ENCODE measurements at places on chromosomes 16 and 17.
A peak's percentile ranks its signal among the peaks of the same experiment; 100 is the strongest.

- no peak for DNase-seq
- H3K36me3 ChIP-seq: peaks cover 35% of the 10 kb centered on the region
- H3K27ac ChIP-seq: no peak overlapping the region
- no peaks in the 10 kb centered on the region for H3K27me3 ChIP-seq
- H3K4me3 ChIP-seq: no peak overlapping the region
- H3K4me1 ChIP-seq: peaks cover 17% of the 10 kb centered on the region
These were observed 26.8 kb downstream of the SIAH1 start for GRCh38 chr16:48358419-48358818.

DNA sequence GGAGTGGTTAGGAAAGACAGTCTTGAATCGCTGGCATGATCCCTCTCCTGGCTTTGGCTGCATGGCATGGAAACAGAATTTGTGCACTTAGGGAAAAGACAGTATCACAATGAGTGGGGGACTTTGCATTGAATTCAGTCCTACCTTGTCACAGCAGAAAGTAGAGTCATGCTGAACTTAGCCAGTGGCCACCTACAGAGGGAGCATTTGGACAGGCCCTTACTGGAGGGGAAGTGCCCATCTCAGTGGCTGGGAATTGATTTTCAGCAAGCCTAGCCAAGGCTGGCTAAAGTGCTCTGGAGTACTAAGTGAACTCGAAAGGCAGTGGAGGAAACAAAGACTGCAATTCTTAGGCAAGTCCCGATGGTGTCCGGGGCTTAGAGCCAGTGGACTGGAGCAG lies 364.3 kb upstream of the TOM1L1 start:
- no peaks in the 10 kb centered on the region for H3K36me3 ChIP-seq
- no peak overlapping the region for H3K27ac ChIP-seq
- H3K4me1 ChIP-seq: no peaks in the 10 kb centered on the region
- H3K4me3 ChIP-seq: no peak overlapping the region
- no peak for DNase-seq

GRCh38 chr16:87628940-87629339 lies 26.6 kb downstream of the JPH3 start:
- DNase-seq: no peak
- no peaks in the 10 kb centered on the region for H3K4me1 ChIP-seq
- H3K4me3 ChIP-seq: no peak overlapping the region
- H3K27ac ChIP-seq: no peak overlapping the region
- peaks cover 29% of the 10 kb centered on the region for H3K27me3 ChIP-seq

GRCh38 chr17:28949185-28950016 lies 1.9 kb downstream of the PHF12 start:
- H3K27ac ChIP-seq: peak overlapping the region; percentile 97
- peaks cover 3% of the 10 kb centered on the region for H3K27me3 ChIP-seq
- peaks cover 44% of the 10 kb centered on the region for H3K4me1 ChIP-seq
- peak overlapping the region; percentile 94 for H3K4me3 ChIP-seq
- DNase-seq: peak; percentile 68
- H3K36me3 ChIP-seq: peaks cover 34% of the 10 kb centered on the region

GRCh38 chr17:2051933-2052559 lies 2.9 kb upstream of the HIC1 start:
- peaks cover 2% of the 10 kb centered on the region for H3K36me3 ChIP-seq
- H3K4me1 ChIP-seq: peaks cover 33% of the 10 kb centered on the region
- DNase-seq: no peak
- H3K4me3 ChIP-seq: peak overlapping the region; percentile 43
- peak overlapping the region; percentile 67 for H3K27ac ChIP-seq

DNA sequence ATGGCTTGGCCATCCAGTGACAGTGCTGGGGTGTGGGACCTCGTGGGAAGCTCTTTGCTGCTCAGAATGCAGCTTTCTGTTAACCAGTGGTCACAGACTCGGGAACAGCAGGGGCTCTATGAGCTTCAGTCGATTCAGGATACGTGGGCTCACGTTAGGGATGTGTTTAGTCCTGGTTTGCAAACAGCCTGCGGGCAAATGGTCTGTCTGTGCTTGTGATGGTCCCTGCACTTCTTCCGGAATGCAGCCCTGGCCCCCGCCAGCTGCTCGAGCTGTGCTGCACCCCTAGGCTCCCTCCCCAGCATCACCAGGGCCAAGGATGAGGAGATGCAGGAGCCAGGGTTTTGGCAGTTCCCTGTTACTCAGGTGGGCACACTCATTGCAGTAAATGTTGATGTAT lies 172.8 kb upstream of the CHMP6 start:
- H3K27me3 ChIP-seq: no peaks in the 10 kb centered on the region
- no peak overlapping the region for H3K4me3 ChIP-seq
- H3K27ac ChIP-seq: peak overlapping the region; percentile 93
- H3K36me3 ChIP-seq: peaks cover 74% of the 10 kb centered on the region
- peak; percentile 3 for DNase-seq

GRCh38 chr16:83554540-83554939 lies 253.2 kb upstream of the HSBP1 start:
- H3K4me1 ChIP-seq: no peaks in the 10 kb centered on the region
- no peak overlapping the region for H3K4me3 ChIP-seq
- H3K27ac ChIP-seq: no peak overlapping the region
- H3K27me3 ChIP-seq: no peaks in the 10 kb centered on the region

DNA sequence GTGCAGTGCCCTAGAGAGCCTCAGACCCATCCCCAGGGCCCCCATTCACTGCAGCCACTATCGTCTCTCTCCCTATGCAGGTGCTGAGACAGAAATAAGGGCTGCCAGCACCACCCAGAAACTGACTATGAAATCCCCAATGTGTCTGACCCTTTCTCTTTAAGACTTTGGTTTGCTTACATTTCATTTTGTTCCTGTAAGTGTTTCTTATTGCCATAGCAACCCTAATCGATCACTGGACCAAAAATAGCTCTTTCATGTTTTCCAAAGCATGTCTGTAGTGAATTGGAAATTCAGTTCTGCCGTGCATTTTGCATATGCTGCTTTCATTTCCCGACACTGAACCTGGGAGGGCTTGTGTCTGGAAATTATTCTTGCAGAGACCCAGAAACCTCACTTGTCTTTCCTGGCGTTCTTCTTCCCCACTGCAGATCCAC lies 148.7 kb upstream of the NOL11 start:
- H3K27ac ChIP-seq: no peak overlapping the region
- peaks cover 3% of the 10 kb centered on the region for H3K4me1 ChIP-seq
- no peak overlapping the region for H3K4me3 ChIP-seq
- DNase-seq: no peak
- H3K36me3 ChIP-seq: peaks cover 2% of the 10 kb centered on the region
- no peaks in the 10 kb centered on the region for H3K27me3 ChIP-seq

DNA sequence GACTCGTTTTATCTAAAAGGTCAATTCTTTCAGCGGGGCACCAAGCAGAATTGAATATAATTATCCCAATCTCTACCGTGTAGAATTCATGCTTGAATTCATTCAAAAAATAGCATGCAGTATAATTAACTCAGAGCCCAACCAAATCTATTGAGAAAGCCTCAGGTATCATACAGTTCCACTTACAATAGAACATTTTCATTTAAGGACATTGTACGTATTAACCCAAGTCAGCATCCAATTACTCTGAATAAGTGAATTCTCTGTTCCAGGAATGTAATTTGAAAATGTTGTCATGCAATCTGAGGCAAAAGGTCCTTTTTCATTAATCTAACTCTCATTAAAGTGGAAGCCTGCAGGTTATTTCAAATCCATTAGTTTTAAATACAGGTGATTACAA lies 78.5 kb downstream of the SALL1 start:
- no peak for DNase-seq
- peaks cover 3% of the 10 kb centered on the region for H3K27me3 ChIP-seq
- no peaks in the 10 kb centered on the region for H3K36me3 ChIP-seq
- H3K4me1 ChIP-seq: no peaks in the 10 kb centered on the region
- no peak overlapping the region for H3K27ac ChIP-seq
- H3K4me3 ChIP-seq: no peak overlapping the region

DNA sequence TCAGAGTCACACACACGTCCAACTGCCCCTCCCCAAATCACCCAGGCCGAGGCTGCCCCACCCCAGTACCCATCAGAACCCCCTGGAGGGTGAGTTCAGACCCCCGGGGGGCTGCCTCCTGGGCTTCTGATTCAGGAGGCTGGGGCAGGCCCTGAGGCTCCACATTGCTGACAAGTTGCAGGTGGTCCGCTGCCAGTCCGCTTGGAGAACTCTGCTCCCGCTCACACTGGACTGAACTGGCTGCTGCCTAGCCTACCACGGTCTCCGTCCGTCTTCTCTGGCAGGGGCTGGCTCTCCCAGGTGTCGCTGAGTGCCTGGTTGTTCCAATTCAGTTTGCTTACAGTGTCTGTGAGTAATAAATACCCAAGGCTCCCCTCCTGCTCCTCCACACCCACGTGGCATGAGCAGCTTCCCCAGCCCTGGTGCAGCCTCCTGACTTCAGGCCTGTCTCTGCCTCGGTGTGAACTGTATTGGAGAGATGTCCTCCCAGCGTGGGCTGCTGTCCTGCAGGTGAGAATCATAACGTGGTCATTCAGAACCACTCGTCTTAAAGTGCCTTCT lies 163.4 kb downstream of the LAT start:
- H3K36me3 ChIP-seq: peaks cover 30% of the 10 kb centered on the region
- no peaks in the 10 kb centered on the region for H3K27me3 ChIP-seq
- peak; percentile 35 for DNase-seq
- H3K27ac ChIP-seq: peak overlapping the region; percentile 95
- peaks cover 74% of the 10 kb centered on the region for H3K4me1 ChIP-seq

- H3K4me3 ChIP-seq: peak overlapping the region; percentile 25
- H3K27me3 ChIP-seq: no peaks in the 10 kb centered on the region
- DNase-seq: peak; percentile 59
These were observed 27.1 kb downstream of the CDH13 start for GRCh38 chr16:82653550-82654511.

- no peaks in the 10 kb centered on the region for H3K36me3 ChIP-seq
- H3K27ac ChIP-seq: no peak overlapping the region
- H3K4me1 ChIP-seq: no peaks in the 10 kb centered on the region
- peaks cover 9% of the 10 kb centered on the region for H3K27me3 ChIP-seq
- no peak overlapping the region for H3K4me3 ChIP-seq
These were observed 75.7 kb upstream of the LHX1 start for GRCh38 chr17:36861531-36861930.

DNA sequence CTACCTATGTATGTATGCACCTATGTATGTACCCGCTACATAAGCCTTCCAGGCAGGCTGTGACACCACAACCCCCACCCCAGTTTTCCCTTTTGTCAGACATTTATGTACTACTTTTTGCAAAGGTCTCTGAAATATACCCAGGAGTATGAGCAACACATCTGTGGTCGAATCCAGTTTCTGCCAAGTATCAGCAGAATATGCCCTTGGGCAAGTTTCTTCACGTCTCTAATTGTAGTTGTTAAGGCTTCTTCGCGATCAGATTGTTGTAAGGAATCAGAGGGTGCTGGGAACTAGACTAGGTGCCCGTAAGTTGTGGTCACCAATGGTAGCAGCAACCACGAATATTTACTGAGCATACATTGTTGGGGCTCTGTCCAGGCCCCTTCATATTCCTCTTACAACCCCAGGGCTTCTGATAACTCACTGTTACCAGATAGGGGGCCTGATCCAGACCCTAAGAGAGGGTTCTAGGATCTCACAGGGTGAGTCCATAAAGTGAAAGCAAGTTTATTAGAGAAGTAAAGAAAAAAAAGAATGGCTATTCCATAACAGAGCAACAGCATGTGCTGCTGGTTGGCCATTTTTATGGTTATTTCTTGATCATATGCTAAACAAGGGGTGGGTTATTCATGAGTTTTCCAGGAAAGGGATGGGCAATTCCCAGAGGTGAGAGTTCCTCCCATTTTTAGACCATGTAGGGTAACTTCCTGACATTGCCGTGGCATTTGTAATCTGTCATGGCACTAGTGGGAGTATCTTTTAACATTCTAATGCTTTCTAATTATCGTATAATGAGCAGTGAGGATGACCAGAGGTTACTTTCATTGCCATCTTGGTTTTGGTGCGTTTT lies 16.6 kb downstream of the NUDT7 start:
- no peak for DNase-seq
- H3K27me3 ChIP-seq: no peaks in the 10 kb centered on the region
- H3K4me3 ChIP-seq: no peak overlapping the region
- H3K4me1 ChIP-seq: no peaks in the 10 kb centered on the region
- H3K36me3 ChIP-seq: no peaks in the 10 kb centered on the region
- no peak overlapping the region for H3K27ac ChIP-seq

DNA sequence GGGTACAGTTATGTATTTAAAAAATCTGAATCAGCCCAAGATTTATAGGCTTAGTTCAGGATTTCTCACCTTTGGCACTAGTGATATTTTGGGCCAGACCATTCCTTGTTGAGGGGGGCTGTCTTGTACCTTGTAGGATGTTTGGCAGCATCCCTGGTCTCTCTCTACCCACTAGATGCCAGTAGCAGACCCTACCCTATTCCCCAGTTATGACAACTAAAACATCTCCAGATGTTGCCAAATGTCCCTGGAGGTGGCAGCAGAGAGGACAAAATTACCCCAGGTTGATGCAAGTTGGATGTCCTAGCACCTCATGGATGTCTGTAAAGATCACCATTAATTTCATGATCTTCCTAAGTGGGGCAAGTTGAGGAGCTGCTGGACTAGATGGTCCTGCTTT lies 45.8 kb downstream of the SYT17 start:
- H3K27me3 ChIP-seq: peaks cover 7% of the 10 kb centered on the region
- no peak for DNase-seq
- H3K4me1 ChIP-seq: no peaks in the 10 kb centered on the region
- no peak overlapping the region for H3K27ac ChIP-seq

DNA sequence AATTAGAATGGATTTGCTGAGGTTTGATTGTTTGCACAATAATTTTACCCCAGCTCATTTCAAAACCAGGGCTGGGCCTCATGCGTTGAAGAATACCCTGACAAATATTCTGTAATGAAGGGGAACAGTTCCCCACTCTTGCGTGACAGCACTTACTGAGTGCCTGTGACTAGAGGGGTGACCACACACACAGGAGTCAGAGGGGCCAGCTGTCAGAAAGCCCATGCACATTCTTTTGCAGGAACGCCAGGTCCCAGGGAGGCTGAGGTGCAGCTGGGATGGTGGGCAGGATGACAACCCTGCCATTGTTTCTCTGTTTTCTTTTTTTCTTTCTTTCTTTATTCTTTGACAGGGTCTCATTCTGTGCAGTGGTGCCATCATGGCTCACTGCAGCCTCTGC lies 44.6 kb downstream of the SMPD3 start:
- no peaks in the 10 kb centered on the region for H3K36me3 ChIP-seq
- H3K4me3 ChIP-seq: no peak overlapping the region
- no peak overlapping the region for H3K27ac ChIP-seq
- H3K4me1 ChIP-seq: peaks cover 18% of the 10 kb centered on the region

DNA sequence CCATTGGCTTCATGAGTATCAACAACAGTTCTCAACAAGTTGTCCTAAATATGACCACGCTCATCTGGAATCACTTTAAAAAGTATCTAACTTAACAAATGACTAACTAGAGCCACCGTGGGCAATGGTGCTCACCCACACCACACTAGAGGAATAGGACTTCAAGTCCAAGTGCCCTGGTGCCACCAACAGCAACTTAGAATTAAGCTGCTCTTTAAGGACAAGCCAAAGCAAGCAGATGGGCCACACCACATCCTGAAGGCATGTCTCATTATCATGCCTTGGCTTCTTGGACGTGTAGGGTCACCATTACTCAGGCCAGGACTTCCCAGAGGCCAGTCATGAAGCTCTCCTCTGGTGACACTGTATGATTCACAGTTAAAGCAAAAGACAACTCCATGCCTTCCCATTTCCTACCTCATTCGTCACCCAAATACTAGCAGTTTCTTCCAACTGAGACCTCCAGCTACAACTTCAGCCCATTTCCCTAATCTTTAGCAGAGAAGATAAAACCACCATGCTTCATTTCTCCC lies 9.4 kb upstream of the SLC6A4 start:
- no peaks in the 10 kb centered on the region for H3K4me1 ChIP-seq
- no peak overlapping the region for H3K27ac ChIP-seq
- peaks cover 13% of the 10 kb centered on the region for H3K27me3 ChIP-seq
- H3K4me3 ChIP-seq: no peak overlapping the region

GRCh38 chr17:63341276-63341675 lies 104.8 kb downstream of the CYB561 start:
- no peak overlapping the region for H3K27ac ChIP-seq
- no peak overlapping the region for H3K4me3 ChIP-seq
- no peaks in the 10 kb centered on the region for H3K4me1 ChIP-seq
- DNase-seq: no peak
- no peaks in the 10 kb centered on the region for H3K27me3 ChIP-seq
- H3K36me3 ChIP-seq: no peaks in the 10 kb centered on the region

All from activated naive CD4-positive, alpha-beta T cell treated with anti-CD3 and anti-CD28 coated beads, Interleukin-2, amount 10 ng/mL, durations not matched to agents 7 days and 5 days (primary cell).